ENCODE measurements at places on chromosomes 2 and 18.
A peak's percentile ranks its signal among the peaks of the same experiment; 100 is the strongest.

- no peak for DNase-seq
Observed at GRCh38 chr2:105038383-105039061, 653 bp downstream of the MRPS9 start.

DNA sequence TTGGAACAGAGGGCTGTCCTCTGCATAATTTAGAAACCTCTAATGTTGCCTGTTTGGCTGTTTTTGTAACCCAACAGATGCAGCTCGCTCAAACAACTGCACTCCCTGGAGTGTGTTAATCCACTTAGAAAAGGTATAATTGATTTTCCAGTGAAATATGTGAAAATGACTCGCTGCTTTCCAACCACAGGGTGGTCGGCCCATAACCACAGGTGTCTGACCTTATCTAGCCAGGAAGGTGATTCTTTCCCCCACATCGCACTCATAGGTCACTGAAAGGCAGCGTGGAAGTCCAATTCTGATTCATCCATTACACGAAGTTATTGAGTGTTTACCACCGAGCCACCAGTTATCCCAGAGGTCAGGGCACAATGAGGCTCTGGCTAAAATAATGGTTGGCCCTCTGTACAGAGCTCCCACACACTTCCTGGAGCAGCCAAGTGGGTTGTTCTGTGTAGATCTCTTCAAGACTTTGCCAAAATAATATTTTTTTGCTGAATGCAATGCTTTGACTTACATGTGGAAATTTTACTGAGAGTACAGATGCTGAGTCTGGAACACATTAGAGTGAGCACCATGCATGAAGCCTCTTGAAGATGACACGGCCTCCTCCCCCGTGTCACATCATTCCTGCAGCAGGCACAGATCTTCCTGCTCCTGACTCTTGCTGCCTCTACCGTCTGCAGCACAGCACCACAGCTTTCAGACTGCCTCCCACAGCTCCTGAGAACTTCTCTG is 396.2 kb downstream of the ZNF516 start:
- DNase-seq: no peak

DNA sequence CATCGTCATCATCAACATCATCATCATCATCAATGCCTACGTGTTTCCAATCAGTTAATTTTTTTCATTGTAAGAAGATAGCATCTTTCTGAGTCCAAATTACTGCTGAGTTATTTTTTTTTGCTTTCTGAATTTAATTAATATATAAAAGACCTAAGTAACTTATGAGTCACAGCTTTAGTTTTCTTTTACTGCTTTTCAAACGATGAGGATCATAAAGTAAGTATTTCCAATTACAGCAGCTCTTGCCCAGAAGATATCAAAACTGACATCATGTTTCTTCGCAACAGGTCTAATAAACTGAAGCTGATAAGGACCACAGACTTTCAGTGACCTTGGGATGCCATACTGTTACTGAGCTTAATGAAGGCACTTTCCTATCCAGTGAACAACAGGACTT is 442.2 kb downstream of the DSEL start:
- no peak for DNase-seq

DNA sequence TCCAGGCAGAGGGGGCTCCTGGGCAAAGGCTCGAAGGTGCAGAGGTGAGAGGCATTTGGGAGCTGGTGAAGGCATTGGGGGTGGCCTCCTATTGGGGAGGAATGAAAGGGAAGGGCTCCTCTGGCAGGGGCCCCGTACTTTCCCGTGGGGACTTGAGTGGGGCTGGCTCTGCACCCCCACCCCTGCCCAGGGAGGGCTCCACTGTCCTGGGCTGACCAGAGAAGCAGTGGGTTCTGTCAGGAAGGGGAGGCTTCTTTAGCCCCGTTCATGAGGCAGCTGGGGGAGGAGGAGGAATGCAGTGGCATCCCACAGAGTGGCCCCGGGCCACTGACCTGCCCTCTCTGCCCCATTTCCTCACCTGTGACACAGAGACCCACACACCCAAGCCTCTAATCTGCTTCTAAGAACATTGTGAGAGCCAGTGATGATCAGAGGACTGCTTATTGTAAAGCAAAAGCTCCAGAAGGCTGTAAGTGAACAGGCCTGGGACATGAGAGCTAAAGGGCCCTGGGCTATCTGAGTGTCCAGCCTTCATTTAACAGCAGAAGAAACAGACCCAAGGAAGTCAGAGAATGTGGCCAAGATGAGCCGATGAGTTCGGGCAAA is 38.6 kb upstream of the GPAT2 start:
- DNase-seq: no peak

- DNase-seq: peak; percentile 90
Observed at GRCh38 chr18:46281185-46282176, 177.3 kb downstream of the HAUS1 start.

DNA sequence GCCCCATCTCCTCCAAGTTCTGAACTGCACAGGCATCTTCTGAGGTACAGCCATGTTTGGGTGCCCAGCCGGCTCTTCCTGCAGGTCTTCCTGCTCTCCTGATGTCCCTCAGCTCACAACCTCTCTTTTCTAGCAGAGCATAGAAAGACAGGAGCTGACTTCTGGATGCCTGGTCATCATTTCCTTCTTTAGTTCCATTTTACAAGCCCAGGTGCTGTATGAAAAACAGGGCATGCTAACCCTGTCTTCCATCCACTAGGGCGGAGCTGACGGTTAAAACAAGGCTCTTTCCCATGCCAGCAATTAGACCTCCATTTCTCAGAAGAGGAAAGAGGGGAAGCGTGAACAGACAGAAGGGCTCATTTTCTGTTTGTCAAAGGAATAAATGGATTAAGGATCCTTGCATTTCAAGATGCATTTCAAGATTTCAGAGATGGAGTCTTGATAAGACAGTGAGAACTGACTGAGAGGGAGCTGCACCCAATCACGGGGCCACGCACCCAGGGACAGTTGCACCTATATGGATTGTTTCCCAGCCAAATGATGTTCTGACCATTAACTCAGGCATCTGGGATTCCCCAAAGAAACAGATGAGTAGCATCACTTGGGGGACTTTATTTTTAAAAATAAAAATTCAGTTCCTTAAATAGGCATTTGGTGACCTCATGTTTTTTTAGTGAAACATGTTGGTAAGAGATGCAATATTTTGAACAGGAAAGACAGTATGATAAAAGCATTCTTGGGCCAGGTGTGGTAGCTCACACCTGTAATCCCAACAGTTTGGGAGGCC is 45.8 kb upstream of the EML6 start:
- no peak for DNase-seq

- no peak for DNase-seq
Observed at GRCh38 chr2:172884336-172884735, 148.7 kb downstream of the RAPGEF4 start.

DNA sequence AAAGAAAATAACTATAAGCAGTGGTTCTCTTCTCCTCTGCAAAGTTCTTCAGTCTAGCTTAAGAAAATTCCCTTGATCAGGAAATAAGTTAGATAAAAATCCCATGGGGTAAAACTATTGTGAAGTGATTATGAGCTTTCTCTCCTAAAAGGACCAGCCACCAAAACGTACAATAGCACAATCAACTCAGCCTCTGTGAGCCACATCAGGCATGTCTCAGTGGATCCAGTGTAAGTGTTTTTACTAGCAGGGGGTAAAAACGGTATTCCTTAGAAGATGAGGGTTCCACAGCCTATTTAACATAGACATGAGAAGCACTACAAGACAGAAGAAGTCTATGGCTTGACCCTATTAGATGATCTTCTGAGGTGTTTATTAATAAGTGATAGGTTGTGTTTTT is 503.2 kb downstream of the PIK3C3 start:
- no peak for DNase-seq

- DNase-seq: no peak
Observed at GRCh38 chr2:23301136-23301535, 83.8 kb upstream of the KLHL29 start.

GRCh38 chr2:862731-863466 is 87.8 kb upstream of the SNTG2 start:
- DNase-seq: no peak

DNA sequence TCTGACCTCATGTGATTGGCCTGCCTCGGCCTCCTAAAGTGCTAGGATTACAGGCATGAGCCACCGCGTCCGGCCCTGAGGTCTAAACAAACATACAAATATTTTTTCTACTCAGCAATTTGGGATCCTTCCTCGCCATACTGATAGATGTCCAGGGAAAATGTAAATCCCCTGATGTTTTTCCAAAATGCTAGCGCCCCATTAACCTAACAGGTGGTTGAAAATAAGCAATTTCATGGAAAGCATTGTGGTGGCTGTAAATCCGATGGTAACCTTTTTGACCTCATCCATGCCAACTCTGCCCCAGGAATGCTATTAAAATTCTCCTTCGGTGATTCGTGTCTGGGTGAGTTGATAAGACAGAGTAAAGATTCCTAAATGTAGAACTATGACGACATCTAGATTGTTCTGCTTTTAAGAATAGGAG is 19.3 kb downstream of the GEMIN6 start:
- no peak for DNase-seq

DNA sequence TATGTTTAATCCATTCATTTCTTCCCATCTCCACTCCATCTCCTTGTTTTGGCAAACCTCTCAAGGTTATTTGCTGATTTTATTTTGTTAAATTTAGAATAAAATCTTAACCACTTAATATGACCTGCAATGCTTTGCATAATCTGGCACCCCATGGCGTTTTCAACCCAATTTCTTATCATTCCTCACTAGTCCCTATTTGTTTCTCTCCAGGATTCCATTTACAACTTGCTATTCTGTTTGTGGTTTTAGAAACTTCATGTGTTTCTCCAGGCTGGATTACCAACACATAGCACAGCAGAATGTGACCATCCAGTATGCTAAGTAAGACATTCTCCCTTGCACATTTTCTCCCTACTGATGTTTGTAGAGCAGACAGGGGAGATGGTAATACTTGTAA is 749.2 kb upstream of the FSHR start:
- DNase-seq: no peak

GRCh38 chr2:202577250-202578183 is 57.3 kb upstream of the FAM117B start:
- DNase-seq: no peak

DNA sequence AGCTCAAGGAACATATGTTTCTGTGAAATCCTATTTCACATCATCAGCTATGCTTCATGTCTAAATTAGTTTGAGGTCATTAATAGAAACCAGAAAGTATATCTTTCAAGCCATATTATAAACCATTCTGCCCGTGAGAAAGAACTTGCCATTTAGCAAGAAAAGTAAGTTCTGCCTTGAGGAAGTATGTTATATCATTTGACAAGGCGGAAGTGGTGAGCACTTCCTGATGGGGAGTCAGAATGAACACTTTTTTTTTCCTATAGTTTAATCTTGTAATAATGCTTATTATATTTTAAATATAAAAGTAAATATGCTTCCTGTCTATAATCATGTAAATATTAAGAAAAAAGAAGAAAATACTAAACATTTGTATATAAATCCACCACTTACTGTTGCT is 39.3 kb upstream of the NRXN1 start:
- DNase-seq: peak; percentile 60

DNA sequence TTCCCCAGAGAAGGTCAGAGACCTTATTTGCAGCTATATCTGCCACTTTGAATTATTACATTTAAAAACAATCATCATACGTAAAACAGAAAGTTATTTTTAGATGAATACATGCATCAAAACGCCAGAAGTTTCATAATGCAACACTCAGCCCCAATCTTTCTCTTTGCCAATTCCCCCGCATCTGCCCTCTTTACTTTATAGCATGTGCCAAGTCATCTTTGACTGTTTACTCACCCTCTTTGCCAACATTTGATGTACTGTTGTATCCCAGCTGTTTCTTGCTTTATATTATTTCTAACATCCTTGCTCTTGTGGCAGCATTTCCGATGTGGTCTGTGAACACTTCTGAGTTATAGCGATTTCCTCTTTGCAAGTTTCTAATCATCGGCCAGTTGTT is 86.2 kb downstream of the CRIM1 start:
- DNase-seq: no peak

DNA sequence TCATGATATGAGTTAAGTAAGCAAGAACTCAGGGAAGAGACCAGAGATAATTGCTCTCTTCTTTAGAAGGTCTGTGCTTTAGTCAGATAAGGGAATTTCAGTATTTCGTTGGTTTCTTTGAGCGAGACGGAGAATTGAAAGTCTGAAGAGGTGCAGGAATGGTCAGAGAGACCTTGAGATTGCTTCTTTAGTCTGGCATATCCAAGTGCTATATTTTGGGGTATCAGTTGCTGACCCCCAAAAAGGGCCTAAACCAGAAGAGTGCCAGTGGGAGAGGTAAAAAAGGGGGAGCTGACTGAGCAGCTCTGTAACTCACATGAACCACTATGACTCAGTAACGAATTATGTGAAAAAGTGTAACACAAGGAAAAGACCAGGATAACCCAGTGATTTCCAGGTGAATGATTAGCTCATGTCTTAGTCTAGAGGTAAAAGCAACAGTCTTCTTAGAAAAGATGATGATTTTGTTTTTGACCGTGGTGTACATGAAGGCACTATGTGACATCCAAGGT is 932.9 kb downstream of the TDRD15 start:
- no peak for DNase-seq

DNA sequence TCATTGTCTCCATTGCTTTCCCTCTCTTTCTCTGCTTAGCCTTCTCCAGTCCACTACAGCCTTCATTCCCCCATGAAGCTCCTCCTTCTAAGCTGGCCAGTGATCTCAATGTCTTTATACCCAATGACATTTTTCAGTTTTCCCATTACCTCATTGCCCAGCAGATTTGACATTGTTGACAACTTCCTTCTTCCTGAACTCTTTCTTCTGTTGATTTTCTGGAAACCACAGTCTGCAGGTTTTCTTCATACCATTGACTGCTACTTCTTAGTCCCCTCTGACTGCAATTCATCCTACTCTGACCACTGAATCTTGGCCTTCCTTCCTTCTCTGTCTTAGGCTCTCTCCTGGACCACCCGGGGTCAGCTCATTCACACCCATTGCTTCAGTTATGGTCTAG is 22.9 kb upstream of the SPP2 start:
- DNase-seq: no peak

- DNase-seq: no peak
Observed at GRCh38 chr2:28656937-28657615, 94.6 kb upstream of the PPP1CB start.

DNA sequence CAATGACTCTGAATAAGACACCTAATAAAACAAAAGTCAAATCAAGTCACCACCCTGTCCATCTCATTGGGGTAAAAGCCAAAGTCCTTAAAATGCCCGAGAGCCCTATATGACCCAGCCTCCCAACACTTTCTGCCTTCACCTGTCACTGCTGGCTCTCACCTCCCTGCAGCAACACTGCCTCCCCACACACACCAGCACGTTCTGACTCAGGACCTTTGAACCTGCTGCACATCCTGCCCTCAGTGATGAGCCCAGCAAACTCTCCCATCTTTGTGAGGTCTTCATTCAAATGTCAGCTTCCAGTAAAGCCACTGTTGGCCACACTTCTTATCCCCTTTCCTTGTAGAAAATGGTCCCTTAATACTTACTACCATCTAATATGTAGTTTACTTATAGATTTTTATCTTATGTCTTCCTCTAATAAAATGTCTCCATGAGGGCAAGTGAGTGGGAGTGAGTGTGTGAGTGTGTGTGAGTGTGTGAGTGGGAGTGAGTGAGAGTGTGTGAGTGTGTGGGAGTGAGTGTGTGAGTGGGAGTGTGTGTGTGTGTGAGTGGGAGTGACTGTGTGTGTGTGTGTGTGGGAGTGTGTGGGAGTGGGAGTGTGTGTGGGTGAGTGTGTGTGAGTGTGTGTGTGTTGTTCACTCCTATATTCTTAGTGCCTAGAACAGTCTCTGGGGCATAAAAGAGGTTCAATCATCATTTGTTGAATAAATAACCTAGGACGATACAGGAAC is 504.7 kb downstream of the EIPR1 start:
- DNase-seq: no peak
